ENCODE measurements at places on chromosomes 6 and 20.
A peak's percentile ranks its signal among the peaks of the same experiment; 100 is the strongest.

DNA sequence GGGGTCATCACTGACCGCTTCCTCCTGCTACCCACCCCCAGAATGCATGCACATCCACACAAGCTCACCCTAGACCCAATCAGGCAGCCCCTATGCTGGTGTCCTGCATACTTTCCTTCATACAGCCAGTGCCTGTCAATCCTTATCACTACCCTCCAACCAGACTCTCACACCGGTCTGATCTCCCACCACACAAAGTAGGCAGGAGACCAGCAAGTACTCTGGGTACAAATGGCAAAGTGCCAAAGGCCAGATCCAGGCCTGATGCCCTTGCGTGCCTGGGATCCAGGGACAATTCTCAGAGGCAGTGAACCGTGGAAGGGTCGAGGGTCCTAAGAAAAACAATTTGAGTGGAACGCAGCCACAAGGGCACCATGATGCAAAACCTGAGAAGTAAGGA, 114.2 kb downstream of the HIVEP2 start:
- DNase-seq: no peak

DNA sequence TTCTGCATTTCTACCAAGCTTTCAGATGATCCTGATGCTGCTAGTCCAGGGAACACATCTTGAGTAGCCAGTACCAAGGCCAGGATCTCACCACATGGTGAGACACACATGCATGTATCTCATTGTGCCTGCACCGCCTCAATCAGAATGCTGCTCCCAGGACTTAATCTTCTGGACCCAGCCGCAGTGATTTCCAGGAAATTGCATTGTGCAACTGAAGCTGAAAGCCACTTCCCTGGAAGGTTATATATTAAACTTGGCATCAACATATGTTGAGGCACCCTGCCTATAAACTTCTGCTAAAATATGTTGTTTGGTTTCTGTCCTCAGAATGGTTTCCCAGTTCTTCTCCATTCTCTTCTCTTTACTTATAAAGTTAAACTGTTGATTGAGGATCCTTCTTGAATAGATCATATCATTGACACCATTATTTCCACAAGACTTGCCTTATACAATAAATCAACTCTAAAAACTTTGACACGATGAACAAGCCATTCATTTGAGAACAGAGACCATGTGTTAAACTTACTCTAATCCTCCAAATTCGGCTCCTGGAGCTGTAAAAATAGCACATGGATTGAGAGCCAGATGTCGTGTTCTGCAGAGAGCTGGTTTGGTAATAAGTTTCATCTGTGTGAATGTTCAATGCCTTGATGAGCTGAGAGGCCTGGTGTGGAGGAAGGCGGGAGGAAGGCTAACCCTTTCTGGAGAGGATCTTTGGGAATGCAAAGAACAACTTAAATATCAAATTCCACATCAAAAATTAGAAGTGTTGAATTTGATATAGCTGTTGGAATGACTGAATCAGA, 65.0 kb upstream of the PCSK2 start:
- DNase-seq: no peak

DNA sequence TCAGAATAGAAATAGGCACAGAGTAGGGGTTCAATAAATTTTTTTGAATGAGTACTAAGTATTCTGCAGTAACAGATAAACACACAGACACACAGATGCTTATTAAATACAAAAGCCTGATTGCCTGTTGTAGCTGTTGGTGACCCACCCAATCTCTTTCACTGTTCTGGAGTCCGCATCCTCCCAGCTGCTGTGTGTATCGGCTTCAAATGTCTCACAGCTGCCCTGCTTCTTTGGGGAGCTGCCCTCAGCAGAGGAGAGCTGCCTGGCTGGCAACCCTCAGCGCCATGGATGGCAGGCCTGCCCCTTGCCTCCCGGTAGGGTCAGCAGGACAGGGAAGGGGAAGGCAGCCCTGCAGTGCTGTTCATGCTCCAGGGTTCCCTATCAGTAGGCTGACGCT, 85.9 kb upstream of the PRND start:
- DNase-seq: no peak

DNA sequence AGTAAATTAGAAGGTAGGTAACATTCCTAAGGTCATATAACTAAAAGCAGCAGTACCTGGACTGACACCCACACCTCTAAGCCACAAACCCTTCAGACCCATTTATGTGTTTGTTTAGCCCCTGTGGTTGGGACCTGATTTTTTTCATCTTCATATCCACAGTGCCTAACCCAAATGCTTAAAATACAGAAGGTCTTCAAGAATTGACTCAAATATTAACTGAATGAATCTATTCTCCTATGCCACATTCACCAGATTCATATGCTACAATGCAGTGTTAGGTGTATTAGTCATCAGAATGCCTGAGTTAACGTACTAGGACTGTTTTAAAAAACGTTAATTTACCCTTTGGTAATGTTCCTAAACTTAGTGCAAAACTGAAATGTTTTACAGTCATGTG, 124.8 kb downstream of the AHI1 start:
- no peak for DNase-seq

GRCh38 chr6:142172758-142173157, 25.7 kb downstream of the VTA1 start:
- no peak for DNase-seq

DNA sequence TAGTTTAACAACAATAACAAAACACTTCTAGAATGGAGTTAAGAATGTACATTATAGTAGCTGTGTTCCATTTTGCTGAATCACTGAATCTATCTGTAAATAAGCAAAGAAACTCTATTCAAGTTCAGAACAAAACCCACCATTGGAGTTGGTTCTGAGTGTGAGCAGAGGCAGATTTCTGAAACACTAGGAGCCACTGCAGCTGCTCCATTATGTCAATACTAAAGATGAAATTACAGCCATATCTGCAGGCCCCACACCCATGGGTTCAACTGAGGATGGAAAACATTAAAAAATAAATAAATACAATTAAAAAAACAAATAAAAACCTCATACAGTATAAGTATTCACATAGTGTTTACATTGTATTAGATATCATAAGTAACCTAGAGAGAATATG, 91.0 kb downstream of the REPS1 start:
- DNase-seq: no peak

- no peak for DNase-seq
These were observed 5.5 kb downstream of the SIRT5 start for GRCh38 chr6:13579911-13580310.

DNA sequence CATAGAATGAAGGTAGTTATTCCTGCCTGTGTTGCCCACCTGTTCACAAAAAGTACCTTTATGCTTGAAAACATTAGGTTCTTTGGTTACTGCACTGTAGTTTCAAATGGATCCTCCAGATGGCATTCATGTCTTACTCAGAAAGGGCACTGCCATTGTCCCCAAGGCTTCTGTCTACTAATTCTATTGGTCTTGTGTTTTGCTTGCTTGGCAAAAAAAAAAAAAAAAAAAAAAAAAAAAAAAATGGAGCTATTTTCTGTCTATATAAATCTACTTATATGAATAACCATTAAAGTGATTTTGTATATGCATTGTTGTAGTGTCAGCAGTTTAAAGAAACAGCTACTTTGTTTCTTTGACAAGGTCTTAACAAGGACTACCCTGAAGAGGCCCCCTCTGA, 12.7 kb upstream of the EFHC1 start:
- peak; percentile 49 for DNase-seq

DNA sequence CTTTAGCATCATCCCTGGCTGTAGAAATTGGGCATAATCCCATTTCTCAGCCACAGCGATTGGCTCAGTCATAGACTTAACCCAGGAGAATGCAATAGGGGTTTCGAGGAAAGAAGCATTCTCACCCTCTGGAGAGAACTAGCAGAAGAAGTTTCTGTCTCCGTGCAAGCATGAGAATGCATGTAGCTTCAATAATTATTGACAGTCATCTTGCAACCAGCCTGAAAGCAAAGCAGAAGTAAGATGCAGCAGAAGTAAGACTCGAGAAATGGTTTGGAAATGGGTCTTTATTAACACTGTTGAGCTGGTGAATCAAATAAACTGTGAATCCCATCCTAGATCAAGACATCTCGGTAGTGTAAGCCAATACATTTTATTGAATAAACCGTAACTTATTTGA, 828.8 kb upstream of the GJE1 start:
- DNase-seq: no peak

GRCh38 chr6:84556541-84557335, 207.7 kb downstream of the TBX18 start:
- DNase-seq: no peak

GRCh38 chr20:5657190-5657875, 92.9 kb upstream of the SHLD1 start:
- DNase-seq: no peak

DNA sequence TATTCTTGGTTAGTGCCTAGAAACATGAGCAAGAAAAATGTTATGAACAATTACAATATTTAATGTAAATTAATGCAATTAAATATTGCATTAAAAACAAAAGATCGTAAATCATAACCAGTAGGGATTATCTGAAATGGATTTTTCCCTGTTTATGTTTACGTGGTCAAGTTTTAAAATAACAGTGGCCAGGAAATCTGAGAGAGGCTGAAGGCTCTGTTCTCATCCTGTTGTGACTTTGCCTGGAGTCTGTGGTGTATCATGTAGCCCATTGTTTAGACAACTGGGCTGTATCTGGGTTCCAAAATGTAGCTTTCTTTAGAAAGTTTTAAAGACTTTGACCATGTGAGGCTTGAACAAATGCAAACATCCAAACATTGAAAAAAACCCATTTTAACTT, 2.4 kb downstream of the MYO6 start:
- DNase-seq: no peak

GRCh38 chr6:73942592-73943186, 246.7 kb downstream of the CD109 start:
- no peak for DNase-seq

Measured in WERI-Rb-1 (cell line).